ENCODE measurements at places on chromosomes 16 and 17.

GRCh38 chr16:85184404-85184803, 72.1 kb upstream of the CIBAR2 start:
- DNase-seq = no peak

- DNase-seq = no peak
Measured at GRCh38 chr17:65154770-65155589, 17.8 kb downstream of the RGS9 start.

- DNase-seq = peak; percentile 20
Measured at GRCh38 chr16:24309258-24310142, 53.4 kb downstream of the CACNG3 start.

DNA sequence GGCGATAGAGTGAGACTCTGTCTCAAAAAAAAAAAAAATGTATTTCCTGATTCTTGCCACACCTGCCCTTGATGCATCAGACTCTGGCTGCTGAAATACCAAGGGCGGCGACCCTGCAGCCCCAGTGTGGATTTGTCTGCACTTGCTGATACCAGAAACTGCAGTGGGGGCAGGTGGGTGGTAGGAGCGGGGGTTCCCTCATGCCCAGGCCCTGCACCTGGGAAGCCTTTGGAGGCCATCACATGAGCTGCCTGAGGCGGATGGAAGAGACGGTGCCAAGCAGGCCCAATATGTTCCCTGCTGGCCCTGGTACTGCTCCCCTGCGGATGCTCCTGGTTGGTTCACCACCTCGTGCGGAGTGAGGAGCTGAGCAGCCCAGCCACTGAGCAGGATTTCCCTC, 50.6 kb downstream of the MARF1 start:
- no peak for DNase-seq

DNA sequence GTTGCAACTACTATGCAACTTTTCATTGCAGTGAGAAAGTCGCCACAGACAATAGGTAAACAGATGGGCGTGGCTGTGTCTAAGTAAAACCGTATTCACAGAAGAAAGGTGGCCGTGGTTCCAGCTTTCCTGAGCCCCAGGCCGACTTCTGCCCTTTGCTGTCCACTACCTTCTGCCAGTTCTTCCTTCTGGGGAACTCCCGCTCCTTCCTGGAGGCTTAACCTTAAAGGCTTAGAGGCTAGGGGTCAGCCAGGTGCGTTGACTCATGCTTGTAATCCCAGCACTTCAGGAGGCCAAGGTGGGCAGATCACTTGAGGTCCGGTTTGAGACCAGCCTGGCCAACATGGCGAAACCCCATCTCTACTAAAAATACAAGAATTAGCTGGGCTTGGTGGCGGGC, 2.1 kb upstream of the SEPTIN12 start:
- DNase-seq = no peak

- DNase-seq = no peak
Measured at GRCh38 chr16:83552228-83552627, 255.6 kb upstream of the HSBP1 start.

DNA sequence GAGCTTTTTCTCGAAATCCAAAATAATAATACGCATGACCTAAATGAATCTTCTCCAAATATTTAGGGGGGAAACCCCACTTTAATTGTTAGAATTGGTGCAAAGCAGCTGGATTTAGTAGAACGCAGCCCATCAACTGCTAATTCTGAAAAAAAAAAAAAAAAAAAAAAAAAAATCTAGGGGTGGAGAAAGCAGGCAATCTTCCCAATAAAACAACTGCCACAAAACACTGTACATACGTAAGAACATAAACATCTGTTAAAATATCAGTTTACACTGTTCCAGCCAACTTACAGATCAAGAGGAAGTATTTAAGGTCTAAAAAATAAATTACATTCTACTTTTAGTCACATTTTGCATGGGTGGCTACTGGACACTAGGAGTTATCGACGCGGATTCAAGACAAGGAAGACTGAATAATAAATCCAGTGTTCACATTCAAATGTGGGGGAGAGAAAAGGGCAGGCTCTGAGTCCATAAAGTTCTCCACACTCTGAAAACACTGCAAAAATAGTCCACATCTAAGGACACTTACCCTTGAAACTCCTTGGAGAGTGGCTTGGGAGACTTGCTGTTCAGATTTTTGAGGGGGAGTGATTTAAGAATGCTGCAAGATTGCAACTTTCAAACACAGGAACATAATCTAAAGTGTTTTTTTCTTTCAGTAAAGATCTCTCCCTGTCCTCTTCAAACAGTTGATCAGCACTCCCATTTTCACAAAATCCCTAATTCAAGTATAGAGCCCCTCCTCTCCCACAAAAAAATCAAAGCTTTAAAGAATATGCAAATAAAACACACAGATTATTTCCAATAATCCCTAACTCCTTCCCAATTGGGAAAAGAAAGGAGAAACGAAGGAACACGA, 1.3 kb downstream of the APPBP2 start:
- no peak for DNase-seq

- DNase-seq = no peak
Measured at GRCh38 chr17:50331085-50331791, 14.7 kb upstream of the XYLT2 start.

- DNase-seq = no peak
Measured at GRCh38 chr17:80364091-80364691, 50.8 kb upstream of the ENDOV start.

DNA sequence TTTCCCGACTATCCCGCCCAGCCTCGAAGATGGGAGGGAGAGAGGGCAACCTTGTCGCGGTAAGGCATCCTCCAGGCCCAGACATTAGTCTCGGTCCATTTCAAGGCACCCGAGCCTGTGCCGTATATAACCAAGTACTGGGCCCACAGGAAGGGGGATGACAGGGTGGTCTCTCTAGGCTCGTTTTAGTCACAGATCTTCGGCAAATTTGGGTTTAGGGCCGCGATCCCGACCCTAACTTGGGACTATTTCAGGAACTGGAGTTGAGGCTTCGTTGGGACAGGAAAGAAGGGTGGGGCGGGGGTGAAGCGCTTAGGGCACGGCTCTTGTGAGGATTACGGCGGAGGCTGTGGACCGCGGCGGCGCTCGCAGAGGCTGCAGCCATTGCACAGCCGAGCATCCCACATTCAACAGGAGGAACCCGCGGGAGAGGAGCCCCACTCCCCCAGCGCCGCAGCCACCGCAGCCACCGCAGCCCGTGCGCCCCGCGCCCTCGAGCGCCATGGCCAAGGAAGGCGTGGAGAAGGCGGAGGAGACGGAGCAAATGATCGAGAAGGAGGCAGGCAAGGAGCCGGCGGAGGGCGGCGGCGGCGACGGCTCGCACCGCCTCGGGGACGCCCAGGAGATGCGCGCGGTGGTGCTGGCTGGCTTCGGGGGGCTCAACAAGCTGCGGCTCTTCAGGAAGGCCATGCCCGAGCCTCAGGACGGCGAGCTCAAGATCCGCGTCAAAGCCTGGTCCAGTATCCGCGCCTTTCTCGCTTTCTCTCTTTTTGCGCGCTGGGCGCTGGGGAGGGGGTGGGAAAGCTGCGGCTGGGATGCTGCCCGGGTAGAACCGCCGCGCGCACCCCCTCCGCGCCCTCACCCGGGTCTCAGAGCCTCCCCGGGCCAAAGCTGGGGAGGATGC, at the start of gene VAT1L:
TSS of gene VAT1L (plus strand) at position 384 of the 904 bp plus-strand sequence. CDS start at position 503, 119 bp downstream.
- DNase-seq = peak; percentile 15

- no peak for DNase-seq
Measured at GRCh38 chr16:28040039-28040438, 23.5 kb downstream of the GSG1L start.

GRCh38 chr17:3630781-3631180, 5.3 kb downstream of the SHPK start:
- DNase-seq = no peak

GRCh38 chr16:62933929-62934328, 897.7 kb upstream of the CDH8 start:
- no peak for DNase-seq

DNA sequence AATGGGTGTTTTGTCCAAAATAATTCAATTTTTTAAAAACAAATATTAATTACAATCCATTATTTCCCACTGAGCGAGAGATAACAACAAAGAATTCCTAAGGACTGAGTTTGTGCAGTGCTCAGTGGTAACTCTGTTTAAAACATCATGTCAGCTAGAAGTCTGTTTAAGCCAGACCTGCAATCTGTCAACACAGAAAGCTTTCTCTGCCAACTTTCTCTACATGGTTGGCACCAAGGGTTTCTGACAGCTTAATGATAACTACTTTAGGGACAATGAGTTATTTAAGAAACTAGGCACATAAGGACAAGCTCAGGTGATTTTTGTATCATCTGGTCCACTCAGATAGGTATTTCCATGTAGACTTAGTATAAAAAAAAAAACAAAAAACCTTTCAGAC, 81.8 kb downstream of the WDR59 start:
- DNase-seq = no peak

GRCh38 chr17:78104540-78104941, 24.0 kb downstream of the TMC6 start:
- DNase-seq = no peak

GRCh38 chr17:39246274-39246673, 20.5 kb upstream of the STAC2 start:
- no peak for DNase-seq

DNA sequence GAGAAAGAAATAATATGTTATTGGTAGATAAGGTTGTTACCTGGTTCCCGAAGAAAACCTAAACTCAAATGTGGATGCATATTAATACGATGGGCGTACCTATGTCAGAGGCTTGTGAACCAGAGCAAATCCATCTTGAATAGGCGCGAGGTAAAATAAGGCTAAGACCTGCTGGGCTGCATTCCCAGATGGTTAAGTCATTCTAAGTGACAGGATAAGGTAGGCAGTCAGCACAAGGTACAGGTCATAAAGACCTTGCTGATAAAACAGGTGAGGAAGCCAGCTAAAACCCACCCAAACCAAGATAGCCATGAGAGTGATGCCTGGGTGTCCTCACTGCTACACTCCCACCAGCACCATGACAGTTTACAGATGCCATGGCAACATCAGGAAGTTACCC, 1400.1 kb downstream of the CDH8 start:
- DNase-seq = no peak

DNA sequence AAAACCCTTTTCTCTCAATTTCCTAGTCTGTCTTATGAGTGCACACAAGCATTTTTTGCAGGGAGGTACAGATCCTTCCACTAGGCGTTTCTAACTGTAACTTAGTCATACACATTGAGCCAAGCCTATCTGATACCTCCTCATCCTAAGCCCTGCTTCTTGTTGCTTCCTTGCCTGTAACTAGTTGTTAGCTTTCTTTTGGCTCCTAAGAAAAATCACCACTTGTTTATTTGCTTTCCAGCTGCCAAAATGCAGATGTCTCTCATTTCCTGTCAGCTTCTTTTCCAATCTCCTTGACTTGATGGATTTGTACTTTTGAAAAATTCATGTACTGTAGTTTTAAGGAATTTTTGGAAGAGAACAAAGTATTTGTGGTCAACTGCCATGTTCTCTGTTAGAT, 73.7 kb downstream of the TNRC6C start:
- no peak for DNase-seq

DNA sequence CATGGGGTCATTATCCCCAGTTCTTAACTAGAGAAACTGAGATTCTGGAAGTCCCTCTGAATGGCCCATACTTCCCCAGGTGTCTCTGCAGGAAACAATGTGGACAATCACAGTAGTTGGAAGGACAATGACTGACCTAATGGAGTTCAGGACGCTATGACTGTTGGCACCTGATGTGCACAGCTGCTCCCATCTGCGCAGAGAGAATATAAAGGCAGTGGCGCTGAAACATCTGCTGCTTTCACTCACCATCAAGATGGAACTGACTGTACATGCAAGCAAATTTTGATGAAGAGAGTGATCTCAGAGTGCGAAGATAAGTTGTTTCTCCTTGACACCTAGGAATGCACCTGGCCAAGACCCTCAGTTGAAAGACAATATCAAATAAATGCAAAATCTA, 395.7 kb upstream of the ASIC2 start:
- DNase-seq = no peak

- DNase-seq = no peak
Measured at GRCh38 chr17:42853968-42854790, 3.2 kb downstream of the AOC3 start.

GRCh38 chr17:41549596-41550039, 21.5 kb upstream of the KRT19 start:
- DNase-seq = no peak

DNA sequence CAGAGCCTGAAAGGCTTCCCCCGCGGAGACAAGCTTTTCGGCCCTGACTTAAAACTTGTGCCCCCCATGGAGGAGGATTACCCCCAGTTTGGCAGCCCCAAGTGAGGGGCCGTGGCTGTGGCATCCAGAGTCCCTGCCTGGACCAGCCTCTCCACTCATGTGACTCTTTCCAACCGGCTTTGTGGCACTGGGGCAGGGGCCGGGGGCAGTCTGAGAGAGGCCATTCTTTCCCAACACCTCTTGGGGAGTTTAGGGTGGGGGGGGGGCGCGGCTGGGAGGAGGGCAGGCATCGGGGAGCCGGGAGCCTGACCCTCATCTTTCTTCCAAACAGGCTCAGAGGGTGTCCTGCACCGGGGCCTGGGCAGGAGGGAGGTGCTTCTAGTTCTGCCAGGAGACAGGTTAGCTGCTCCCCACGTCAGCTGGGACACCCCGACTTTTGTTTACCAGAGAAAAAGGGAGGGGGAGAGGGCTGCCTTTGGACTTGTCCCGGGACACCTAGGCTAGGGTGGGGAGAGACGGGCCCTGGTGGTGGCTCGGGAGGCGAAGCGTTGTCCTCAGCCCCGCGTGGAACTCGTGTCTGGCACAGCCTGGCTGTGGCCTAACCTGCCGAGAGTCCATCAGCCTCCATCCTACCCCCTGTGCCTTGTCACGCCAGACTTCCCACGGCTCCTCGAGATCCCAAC, 7.3 kb upstream of the SERPINF1 start:
- no peak for DNase-seq

GRCh38 chr17:62092784-62093183, 27.7 kb upstream of the MED13 start:
- no peak for DNase-seq

DNA sequence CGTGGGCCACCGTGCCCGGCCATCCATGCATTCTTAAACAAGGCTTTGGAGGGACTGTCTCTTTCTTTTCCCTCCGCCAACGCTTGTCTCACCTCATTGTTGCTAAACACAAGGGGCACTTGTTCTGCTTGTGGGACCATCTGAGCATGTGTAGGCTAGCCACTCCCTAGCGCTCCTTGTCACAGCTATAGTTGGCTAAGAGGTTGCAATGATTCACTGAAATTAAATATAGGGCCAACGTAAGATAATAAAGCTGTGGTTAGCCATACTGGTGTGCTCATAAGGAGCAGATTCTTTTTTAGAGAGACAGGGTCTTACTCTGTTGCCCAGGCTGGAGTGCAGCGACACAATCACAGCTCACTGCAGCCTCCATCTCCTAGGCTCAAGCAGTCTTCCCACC, 41.2 kb downstream of the KIAA0513 start:
- DNase-seq = no peak

Data from stimulated activated naive CD8-positive, alpha-beta T cell treated with anti-CD3 and anti-CD28 coated beads, Interleukin-15, amount 100 ng/mL, for 72 hours (primary cell).